ENCODE measurements at places on chromosomes 12 and 14.

GRCh38 chr12:133106253-133106652, 23.8 kb downstream of the ZNF891 start:
- DNase-seq, result peak; percentile 4

DNA sequence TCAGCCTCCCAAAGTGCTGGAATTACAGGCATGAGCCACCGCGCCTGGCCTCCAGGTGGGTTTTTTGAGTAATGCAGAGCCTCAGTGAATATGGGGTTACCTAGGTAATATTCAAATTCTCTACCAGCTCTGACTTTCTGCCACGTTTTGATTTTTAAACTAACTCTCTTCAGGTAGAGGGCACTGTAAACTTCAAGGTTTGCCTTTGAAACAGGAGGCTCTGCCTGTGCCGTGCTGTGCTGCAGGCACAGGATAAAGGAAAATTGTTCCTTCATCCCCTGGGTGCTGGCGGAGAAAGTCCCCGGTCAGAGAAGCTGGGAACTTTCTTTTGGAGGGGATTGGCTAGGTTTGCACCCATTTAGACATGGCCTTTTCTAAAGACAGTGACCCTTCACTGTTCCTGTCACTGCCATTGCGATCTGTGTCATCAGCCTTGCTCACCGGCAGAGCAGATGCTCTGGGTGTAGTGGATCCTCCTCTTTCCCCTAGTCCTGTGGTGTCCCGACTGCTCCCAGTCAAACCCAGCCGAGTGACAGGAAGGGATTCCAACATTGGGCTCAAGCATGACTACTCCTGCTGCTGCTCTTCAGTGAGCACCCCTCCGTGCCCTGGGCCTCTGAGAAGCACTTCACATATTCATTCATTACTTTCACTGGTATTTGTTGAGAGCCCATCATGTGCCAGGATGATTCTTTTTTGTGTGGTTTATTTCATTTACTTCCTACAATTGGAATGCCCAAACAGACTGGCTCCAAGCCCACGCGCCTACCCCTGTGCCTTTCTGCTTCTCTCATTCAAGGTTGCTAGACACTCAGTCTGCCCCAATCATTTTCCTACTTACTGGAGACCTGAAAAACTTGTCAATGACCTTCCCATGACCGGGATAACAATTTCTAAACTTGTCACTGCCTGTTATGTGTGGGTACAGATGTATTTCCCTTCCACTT, 103.6 kb downstream of the TMEM30B start:
- DNase-seq, result peak; percentile 84

DNA sequence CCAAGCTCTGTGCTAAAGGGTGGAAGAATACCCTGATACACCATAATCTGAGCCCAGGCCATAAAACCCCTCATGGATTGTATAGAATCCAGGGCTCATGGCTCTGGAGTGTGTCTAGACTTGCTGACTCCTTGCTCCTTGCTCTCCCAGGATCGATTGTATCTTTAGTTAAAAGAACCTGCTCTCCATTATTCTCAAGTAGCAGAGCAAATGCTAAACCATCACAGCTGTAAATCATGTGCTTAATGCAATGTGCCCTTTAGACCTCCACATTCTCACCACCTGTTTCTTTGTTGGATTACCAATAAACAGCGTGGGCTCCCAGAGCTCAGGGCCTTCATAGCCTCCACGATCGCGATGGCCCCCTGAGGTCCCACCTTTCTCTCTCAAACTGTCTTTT, 411.6 kb upstream of the FBXO33 start:
- DNase-seq, result no peak

GRCh38 chr12:44674875-44675274, 201.2 kb downstream of the NELL2 start:
- DNase-seq, result no peak

DNA sequence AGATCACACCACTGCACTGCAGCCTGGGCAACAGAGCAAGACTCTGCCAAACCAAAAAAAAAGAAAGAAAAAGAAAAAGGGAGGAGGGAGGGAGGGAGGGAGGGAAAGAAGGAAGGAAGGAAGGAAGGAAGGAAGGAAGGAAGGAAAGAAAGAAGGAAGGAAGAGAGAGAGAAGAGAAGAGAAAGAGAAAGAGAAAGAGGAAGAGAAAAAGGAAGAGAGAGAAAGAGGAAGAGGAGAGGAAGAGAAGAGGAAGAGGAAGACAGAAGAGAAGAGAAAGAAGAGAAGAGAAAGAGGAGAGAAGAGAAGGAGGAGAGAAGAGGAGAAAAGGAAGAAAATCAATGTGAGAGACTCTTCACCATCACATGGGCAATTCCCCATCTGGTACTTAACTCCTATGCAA, 57.6 kb upstream of the CRACR2A start:
- DNase-seq, result no peak

DNA sequence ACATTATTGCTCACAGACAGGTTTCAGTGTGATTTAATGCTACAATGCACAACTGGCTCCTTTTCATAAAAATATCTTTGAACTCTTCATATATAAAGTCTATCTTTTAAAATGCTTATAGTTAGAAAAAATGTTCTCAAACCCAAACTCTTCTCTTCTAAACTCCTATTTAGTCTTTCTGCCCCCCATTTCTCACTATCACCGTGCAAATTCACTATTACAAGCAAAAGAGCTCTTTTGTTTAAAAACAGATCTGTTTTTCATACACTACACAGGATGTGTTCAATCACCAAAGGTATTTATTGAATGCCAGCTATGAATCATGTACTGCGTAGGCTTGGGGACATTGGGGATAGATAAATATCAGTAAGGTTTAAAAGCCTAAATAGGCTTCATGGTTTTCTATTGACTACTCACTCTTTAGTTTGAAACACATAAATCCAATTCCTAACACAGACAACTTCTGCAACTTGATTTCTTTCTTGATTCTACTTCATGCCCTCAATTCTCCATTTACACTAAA, 692.3 kb downstream of the C12orf50 start:
- DNase-seq, result no peak

DNA sequence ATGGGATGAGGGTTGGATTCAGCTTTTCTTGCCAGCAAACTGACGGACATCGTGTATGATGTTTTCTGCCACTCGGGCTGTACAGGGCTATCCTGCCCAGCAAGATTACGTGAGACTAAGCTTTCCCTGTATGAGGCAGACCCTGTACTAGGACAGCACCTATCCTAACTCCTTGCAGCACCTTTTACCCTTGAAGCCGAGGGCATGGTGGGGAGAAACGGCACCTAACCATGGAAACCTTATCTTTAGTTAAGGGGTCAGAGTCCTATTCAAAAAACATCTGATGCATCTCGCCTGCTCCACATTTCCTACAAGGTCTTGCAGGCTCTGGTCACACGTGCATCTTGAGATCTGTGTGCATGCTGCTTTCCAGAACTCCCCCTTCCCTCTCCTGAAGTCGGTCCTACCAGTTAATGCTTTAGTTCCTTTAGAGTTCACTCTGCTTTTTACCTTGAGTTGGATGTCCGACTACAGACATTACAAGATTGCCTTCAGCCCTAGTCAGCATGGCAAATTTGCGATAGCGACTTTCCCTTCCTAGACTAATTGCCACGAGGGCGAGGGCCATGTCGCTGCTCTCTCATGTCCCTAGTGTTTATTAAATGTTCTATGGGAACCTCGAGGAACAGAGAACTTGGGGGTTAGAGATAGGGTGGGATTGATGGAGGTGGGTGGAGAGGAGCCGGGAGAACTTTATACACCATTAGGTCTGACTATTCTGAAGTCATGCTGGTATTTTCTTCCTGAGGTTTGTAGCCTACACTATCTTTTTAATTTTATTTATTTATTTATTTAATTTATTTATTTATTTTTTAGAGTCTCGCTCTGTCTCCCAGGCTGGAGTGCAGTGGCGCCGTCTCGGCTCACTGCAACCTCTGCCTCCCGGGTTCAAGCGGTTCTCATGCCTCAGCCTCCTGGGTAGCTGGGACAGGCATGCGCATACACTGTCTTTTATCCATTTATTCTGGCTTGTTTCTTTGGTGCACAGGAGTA, 6.6 kb downstream of the RAN start:
- DNase-seq, result no peak

DNA sequence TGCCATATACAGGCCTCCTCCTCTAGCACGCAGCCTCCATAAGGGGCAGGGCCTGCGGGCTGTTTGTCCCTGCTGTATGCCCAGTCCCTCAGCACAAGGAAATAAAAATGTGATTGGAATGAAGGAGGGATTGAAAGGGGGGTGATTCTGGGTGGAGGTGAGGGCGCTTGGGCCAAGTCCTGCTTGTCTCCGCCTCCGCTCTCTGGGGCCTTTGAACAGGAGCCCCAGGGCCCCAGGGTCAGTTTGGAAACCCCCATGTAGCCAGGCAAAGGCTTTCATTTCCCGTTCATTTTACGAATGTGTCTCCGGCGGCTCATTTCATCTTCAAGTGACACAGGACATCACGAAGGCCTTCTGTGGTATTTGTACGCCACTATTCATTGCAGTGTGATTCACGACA, 4.5 kb upstream of the CACNA2D4 start:
- no peak for DNase-seq

DNA sequence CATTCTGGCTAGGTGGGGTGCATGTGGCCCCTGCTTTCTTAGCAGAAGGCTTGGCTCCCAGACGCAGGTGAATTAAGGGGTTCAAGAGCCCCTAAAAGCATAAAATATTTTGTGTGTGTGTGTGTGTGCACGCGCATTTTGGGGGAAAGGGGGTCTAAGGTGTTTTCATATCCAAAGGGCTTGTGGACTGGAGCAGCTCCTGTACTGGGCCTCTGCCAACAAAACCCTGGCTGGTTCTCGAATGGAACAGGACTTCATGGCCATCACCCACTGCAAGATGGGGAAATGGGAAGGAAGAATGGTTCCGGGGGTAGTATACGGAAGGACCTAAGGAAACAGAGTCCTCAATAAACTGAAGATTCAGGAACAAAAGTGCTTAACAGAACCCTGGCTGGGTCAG, 3.9 kb upstream of the ATN1 start:
- DNase-seq, result no peak

GRCh38 chr14:21476523-21476924, 235 bp downstream of the RAB2B start:
- DNase-seq, result no peak

DNA sequence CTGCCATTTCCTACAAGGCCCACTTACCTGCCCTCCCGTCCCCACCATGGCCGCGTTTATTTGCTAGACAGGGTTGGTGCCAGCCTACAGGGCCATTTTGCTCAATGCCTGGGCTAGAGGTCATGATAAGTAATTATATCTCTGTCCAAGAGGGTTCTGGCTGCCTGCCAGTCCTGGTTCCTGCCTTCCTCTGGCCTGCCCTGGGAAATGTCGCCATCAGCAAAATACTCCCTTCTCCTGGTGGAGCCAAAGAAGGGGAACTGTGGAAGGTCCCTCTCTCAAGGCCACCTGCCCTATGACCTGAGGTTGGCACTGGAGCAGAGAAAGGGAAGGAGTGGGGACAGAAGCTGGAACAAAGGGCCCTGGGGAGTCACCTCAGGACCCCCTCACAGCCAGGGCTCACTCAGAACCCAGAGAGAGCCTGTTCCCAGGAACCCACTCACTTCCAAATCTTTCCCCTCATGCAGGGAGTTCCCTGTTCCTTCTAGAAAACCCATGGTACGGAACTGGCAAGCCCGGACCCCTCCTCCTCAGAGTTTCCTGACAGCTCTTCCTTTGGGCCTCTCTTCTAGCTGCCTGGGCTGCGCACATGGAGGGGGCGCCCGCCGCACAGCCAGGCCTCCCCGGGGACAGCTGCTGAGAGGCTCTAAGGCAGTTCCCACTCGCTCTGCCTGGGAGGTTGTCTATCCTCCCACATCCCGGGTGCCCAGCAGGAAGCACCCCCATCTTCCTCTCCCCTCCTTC, 280.5 kb downstream of the DPF3 start:
- no peak for DNase-seq

- DNase-seq, result no peak
Observed at GRCh38 chr14:95495076-95495475, 21.4 kb downstream of the SYNE3 start.

Data from fibroblast of skin of scalp (primary cell).